ENCODE measurements at places on chromosomes 4 and X.

GRCh38 chr4:1249731-1250526, 999 bp upstream of the CTBP1 start:
- peak; percentile 56 for DNase-seq

GRCh38 chrX:11429538-11430085, 136.4 kb downstream of the AMELX start:
- DNase-seq = no peak

- DNase-seq = peak; percentile 70
Measured at GRCh38 chr4:139223682-139224317, 46.8 kb upstream of the ELF2 start.

- no peak for DNase-seq
Measured at GRCh38 chr4:45869184-45869583, 254.7 kb downstream of the GABRG1 start.

DNA sequence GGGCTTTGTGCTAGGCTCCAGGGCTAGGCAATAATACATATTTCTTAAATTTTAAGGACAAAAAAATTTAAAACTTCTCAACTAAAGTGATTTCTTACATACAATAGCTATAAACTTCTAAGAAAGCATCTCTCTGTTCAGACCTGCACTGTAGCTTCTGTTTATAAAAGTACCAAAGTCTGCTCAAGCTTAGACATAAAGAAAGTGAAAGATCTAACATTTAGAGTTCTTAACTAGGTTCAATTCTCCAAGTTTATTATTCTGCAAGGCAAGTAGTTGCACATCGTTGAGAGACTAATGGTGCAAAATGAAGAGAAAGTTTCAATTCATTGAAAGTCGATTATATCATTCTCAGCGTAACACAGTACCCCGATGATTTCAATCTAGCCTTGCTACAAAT, 857.4 kb upstream of the HTR2C start:
- DNase-seq = no peak

DNA sequence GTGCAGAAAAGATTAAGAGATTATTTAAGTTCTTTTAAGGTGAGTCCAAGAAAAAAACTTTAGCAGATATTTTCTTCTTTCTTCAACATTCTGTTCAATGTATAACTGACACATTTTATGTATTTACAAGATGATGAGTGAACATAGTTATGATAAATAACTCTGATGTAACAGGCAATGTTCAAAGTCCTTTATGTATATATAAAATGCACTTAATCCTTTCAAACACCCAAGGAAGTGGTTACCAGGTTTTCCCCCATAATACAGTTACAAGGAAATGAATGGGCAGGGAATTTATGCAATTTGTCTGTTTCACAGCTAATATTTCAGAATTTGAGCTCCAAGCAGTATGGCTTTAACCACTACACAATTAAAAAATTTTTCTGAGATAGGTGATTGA, 8.2 kb downstream of the CXCL3 start:
- DNase-seq = no peak

- DNase-seq = no peak
Measured at GRCh38 chrX:118536687-118537461, 41.3 kb downstream of the DOCK11 start.

- no peak for DNase-seq
Measured at GRCh38 chr4:59175617-59176016, 2024.5 kb upstream of the ADGRL3 start.

DNA sequence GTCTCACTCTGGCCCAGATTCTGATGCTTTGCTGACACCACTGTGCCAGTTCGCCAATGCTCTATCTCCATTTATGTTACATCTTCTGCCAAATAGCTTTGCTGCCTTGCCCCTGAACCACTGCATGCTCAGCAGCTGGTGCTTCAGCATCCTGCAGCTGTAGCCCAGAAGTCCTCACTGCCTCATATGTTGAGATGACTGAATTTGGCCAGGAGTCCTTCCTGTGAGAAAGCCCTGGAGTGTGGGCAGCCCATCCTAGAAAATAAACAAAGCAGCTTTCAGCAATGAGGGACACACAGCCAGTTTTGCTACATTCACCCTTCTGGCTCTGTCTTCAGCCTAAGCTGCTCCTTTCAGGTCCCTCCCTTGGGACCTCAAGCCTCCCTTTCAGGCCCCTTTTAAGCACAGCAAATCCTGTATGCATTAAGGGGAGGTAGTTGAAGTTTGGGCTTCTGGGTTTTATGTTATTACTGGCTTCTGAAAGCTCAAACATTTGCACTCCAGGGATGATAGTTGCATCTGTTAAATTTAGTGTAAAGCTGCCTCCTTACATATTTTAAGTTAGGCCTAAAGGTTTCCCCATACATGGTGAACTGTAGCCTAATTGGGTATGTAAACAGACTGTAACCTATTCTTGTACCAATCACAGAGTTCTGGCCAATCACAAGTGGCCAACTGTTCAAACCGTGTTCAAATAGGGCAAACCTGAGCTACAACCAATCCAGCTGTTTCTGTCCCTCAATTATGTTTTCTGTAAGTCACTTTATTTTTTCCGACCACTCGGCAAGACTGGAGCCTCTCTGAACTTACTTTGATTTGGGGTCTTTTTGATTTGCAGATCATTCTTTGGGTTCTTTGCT, 2.1 kb upstream of the TMEM165 start:
- no peak for DNase-seq

DNA sequence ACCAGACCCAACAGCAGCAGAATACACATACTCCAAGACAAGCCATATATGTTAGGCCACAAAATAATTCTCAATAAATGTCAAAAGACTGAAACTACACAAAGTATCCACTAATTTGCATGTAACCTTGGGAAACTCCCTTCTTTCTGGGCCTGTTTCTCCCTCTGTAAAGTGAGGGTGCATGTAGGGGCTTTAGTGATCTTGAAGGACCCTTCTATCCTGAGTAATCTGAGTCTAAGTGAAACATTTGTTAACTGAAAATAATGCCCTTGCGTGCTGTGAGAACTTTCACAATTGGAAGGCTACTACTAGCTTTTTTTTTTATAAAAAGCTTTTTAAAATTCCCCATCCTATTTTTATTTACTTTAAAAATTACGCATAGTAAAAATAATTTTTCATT, 125.2 kb downstream of the NEXMIF start:
- no peak for DNase-seq

DNA sequence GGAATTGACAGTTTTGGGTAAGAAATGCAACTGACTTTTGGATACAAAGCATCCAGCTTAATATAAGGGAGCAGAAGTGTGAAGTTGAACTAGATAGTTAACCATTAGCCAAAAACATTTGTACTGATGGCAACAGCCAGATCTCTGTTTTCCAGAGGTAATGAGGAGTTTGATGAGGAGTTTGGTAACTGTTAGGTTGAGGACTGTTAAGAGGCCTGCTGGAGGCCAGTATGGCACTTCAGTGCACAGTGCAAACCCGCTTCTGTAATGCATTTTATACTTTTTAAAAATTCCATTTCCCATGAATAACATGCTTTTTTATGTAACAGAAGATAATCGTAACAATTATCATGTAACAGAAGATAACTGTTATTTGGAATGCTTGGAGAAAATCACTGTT, 30.0 kb downstream of the CDKL5 start:
- DNase-seq = no peak
